Stimulated activated CD8-positive, alpha-beta memory T cell treated with anti-CD3 and anti-CD28 coated beads, Interleukin-12 subunit alpha, Interleukin-12 subunit beta, amount 100 ng/mL, for 1 hour (primary cell): ENCODE measurements at places on chromosomes 3 and 15.

GRCh38 chr3:19248143-19248542 lies 99.8 kb downstream of the KCNH8 start:
- DNase-seq = no peak

DNA sequence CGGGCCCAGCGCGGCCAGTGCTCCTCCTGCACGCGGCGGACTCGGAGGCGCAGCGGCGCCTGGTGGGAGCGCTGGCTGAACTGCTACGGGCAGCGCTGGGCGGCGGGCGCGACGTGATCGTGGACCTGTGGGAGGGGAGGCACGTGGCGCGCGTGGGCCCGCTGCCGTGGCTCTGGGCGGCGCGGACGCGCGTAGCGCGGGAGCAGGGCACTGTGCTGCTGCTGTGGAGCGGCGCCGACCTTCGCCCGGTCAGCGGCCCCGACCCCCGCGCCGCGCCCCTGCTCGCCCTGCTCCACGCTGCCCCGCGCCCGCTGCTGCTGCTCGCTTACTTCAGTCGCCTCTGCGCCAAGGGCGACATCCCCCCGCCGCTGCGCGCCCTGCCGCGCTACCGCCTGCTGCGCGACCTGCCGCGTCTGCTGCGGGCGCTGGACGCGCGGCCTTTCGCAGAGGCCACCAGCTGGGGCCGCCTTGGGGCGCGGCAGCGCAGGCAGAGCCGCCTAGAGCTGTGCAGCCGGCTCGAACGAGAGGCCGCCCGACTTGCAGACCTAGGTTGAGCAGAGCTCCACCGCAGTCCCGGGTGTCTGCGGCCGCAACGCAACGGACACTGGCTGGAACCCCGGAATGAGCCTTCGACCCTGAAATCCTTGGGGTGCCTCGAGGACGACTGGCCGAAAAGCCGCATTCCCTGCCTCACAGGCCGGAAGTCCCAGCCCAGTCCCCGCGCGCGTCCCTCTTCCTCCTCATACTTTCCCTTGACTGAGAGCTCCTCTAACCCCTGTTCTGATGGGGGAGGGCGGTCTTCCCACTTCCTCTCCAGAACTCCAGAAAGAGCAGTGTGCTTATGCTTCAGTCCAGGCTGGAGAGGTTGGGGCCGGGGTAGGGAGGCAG lies 1.4 kb upstream of the IL17RC start:
- DNase-seq = no peak

DNA sequence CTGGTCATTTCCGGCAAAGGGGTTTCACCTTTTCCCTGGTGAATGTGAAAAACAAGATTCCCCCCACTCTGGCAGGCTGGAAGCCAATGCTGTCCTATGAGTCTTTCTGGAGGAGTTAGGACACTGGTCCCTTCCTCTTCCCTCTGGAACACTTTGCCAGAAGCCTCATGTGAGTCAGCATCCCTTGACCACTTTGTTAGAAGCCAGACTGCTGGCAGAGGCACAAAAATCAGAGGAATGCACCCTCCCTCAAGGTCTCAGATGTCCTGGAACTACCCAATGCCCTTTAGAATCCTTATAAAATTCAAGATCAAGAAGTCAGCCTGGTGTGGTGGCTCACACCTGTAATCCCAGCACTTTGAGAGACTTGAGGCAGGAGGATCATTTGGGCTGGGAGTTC lies 26.6 kb downstream of the ITGB5 start:
- DNase-seq = no peak

GRCh38 chr3:87201727-87202126 lies 25.4 kb upstream of the CHMP2B start:
- no peak for DNase-seq

GRCh38 chr15:75809986-75810750 lies 33.1 kb upstream of the UBE2Q2 start:
- DNase-seq = no peak
